Activated CD4-positive, alpha-beta T cell treated with anti-CD3 and anti-CD28 coated beads for 4 hours (primary cell): ENCODE measurements at places on chromosomes 11 and 22.

DNA sequence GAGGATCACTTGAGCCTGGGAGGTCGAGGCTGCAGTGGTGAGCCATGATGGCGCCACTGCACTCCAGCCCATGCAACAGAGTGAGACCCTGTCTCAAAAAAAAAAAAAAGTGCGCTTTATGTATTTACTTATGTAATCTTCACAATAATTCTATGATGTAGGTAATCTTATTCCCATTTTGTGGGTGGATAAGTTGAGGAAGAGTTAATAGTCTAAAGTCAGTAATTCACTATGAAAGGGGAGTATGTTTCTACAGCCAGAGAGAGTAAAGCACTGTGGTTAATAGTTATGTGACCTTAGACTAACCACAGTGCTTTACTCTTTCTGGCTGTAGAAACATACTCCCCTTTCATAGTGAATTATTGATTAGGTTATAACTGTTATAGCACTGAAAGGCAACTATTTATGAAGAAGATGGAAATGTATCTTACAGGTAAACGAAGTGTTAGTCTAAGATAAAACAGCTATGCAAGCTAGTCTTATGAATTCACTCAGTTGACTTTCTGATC lies 11.9 kb downstream of the CTR9 start:
- no peak for DNase-seq

- no peak for DNase-seq
Observed at GRCh38 chr22:21633481-21633880, 921 bp downstream of the CCDC116 start.

- no peak for DNase-seq
Observed at GRCh38 chr11:1565173-1565903, 6.7 kb downstream of the DUSP8 start.

GRCh38 chr11:43812471-43812870 lies 68.2 kb upstream of the ALKBH3 start:
- no peak for DNase-seq

DNA sequence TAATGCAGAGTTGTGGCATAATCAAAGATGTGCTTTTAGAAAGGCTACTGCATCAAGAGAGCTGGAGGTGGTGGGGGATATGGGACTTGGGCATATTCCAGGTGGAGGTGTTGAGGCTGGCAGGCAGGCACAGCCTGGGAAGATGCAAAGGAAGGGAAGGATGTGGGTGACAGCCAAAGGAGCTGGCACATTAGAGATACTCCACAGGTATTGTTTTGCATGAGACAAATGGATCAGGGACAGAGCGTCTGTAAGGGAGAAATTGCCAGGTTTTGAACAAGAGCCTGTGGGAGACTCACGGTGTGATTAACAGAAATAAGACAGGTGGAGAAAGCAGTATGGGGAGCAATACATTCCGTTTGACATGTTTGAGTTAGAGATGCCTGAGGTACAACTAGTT lies 263.7 kb downstream of the NELL1 start:
- DNase-seq: no peak

- DNase-seq: no peak
Observed at GRCh38 chr11:88469561-88470225, 132.2 kb upstream of the CTSC start.

- no peak for DNase-seq
Observed at GRCh38 chr11:35945137-35945518, 1.3 kb downstream of the LDLRAD3 start.

DNA sequence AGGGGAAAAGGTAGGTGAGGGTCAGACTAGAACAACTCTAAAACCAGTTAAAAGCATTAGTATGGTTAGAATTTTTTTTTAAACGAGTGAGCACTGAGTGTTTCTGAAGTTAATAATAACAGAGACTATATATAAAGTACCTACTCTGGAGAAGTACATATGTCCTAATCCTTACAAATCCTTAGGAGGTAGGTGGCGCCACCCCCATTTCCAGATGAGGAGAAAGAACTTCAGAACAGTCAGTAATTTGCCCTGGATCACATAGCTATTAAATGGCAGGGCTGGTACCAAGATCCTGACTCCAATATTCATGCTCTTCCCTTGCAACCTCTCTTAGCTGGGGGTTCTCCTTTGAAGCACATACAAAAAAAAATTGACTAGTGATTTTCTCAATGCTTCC lies 80.5 kb downstream of the CLPB start:
- DNase-seq: no peak

- no peak for DNase-seq
Observed at GRCh38 chr11:17764446-17765218, 30.1 kb downstream of the KCNC1 start.

DNA sequence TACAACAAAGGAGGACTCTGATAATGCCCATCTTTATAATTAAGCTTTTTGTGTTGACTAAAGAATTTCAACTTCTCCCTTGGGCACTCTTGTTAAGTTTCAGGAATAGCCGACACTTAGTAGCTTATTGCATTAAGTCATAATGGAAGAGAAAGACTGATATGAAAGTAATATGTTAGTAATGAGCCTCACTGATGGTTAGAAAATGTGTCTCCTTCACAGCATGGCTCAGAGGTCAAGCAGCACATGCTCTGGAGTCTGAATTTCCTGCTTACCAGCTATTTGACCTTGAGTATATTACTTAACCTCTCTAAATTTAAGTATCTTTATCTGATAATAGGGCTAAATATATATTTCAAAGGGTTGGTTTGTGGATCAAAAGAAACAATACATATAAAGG lies 39.0 kb downstream of the PDGFD start:
- no peak for DNase-seq

DNA sequence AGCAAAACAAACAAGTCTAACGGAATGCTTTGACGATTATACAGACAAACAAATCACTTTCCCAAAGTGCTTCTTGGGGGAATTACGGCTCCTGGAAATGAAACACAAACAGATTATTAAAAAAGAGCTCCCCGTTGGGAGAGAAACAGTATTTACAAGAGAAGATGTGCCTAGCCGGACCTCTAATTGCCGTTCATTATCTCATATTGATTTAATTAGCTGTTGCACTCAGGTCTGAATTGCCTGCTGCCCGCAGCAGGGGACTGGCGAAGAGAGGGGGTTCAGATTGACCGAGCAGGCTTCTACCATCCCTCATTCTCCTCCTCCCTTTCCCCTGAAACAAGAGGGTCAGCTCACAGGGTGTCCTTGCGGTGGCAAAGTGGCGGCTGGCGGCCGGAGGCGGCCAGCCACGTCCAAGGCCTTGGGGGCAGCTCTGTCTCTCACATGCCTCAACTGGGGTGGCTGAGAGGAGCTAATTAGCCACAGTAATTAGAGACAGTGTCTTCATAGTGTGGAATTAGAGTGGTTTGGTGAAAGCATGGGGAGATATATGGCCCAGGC lies 295.1 kb downstream of the MIAT start:
- DNase-seq: no peak

DNA sequence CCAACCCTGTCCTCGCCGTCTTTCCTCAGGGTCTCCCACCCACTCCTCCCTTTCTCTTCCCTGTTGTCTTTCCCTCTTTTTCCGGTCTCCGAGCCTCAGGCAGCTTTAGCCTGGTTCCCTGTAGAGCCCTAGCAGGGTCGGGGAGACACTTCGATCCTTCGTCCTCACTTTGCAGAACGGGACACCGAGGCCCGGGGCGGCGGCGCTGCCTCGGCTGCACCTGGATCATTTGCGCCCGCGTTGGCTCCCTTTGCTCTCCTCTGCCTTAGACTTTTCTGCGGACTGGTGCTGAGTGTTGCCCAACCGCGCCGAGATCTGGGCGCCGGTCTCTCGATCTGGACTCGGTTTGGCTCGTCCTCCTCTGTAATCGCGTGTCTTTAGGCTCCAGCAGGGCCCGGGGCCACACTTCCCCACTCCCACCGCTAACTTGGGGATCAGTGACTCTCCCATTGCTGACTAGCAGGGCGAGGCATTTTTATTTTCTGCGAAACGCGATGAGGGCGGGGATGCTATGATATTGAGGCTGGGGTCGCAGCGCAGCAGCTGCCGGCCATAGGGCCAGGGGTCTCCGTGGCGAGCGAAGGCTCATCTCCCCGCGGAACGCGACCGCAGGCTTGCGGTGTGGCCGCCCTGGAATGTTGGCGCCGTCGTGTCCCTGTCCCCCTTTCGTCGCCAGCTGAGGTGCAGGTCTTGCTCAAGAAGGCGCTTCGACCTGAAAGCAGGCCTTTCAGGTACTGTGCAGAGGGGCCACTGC lies 1.6 kb upstream of the E2F8 start:
- no peak for DNase-seq

DNA sequence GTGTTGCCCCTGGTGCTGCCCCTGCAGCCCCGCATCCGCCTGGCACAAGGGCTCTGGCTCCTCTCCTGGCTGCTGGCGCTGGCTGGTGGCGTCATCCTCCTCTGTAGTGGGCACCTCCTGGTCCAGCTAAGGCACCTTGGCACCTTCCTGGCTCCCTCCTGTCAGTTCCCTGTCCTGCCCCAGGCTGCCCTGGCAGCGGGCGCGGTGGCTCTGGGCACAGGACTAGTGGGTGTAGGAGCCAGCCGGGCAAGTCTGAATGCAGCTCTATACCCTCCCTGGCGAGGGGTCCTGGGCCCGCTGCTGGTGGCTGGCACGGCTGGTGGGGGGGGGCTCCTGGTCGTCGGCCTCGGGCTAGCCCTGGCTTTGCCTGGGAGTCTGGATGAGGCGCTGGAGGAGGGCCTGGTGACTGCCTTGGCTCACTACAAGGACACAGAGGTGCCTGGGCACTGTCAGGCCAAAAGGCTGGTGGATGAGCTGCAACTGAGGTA lies 278 bp downstream of the ROM1 start:
- DNase-seq: no peak

DNA sequence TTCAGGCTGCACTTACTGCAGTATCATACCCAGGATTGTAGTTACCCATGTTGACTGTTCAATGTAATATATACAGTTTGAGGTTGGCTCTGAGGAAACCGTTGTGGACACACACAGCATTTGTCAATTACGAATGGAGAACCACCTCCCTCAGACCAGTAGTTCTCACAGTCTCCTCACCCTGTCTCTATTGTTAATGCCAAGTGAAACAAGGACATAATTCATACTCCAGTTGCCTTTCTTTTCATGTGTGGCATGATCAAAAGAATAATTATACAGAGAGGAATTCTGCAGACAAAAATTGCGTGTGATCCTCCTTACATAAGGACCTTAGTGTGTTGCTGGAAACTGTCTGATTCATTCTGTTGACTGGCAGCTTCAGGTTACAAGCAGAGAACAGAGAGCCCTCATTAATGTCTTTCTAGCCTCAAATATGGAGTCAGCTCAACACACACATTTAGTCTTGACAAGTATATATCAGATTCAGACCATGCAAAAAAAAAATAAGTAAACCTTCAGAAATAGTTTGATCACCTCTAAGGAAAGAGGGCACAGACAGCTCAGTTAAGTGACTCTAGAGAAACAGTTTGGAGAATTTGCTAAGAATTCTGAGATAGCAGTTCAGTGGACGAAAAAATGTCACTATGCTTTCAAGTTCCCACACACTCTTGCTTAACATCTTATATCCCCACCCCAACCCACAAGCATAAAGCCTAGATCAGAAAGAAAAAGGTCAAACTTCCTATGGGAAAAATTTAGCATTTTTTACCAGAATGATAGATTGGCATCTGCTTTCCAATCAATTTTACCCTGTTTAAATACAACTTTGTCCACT lies 96.1 kb downstream of the MAML2 start:
- no peak for DNase-seq

DNA sequence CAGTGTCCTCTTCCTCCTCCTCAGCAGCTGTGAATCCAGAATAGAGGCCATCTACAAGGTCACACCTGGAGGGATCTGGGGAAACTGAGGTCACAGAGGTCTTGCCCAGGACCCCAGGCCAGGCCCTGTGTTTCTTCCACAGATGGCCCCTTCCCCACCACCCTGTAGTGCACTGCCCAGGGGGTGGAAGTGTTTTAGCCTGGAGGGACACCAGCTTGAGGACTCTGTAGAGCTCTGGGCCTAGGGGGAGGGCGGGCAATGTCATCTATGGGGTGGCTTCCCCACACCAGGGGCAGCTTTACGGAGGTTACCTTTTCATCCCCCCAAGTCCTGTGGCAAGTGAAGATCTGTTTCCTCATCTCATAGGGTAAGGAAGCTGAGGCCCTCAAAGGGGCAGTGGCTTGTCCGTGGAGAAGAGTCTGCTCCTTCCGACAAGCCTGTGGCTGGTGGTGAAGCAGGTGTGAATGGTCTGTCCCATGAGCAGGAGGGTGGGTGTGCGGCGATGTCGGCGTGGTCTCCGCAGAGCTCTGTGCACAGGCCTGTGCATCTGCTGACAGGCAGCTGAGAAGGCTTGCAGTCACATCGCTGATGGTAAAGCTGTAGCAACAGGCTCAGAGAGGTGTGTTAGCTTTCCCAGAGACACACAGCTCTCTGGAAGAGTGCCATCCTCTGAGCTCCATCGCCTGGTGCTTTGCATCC lies 74.1 kb upstream of the WNT7B start:
- DNase-seq: no peak

DNA sequence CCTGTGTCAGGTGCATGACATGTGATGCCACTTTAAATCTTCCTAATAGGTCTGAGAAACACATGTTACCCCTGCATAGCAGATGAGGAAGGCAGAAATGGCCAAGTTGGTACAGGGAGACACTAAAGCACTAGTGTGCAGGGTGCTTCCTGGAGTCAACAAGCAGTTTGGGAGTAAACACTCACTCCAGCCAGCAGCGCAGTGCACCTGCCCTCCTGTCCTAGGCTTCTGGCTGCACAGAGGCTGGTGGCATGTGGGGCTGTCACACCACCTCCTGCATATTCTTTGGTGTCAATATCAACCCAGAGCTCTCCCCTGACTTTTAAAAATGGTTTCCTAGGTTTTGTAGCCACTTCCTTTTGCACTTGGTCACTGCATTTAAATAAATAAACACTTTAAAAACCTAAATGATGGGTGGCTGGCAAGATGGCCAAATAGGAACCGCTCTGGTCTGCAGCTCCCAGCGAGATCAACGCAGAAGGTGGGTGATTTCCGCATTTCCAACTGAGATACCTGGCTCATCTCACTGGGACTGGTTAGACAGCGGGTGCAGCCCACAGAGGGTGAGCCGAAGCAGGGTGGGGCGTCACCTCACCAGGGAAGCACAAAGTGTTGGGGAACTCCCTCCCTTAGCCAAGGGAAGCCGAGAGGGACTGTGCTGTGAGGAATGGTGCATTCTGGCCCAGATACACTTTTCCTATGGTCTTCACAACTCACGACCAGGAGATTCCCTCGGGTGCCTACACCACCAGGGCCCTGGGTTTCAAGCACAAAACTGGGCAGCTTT lies 33.5 kb downstream of the GAB4 start:
- no peak for DNase-seq

GRCh38 chr11:48036011-48036410 lies 55.7 kb downstream of the PTPRJ start:
- no peak for DNase-seq

GRCh38 chr11:1586699-1587098 lies 1.6 kb upstream of the KRTAP5-1 start:
- no peak for DNase-seq

- DNase-seq: no peak
Observed at GRCh38 chr11:15663777-15664218, 549.1 kb downstream of the INSC start.

DNA sequence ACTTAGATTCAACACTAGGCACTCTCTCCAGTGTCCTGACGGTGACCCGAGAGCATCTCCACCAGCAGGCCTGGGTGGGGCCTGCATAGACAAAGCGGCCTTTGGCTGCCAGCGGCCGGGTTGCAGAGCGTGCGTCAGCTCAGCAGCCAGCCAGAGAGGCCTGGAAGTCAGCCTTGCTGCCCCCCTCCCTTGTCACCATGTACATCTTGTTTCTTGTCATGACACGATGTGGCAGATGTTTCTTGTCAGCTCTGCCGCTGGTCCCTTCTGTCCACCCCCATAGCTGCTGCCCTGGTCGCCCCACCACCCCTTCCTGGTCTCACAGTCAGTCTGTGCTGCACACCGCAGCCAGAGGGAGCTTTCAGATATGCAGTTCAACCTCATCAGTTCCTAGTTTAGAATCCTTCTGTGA lies 33.1 kb upstream of the CBX7 start:
- DNase-seq: no peak
